Esophagus muscularis mucosa (tissue), 4 donors: ENCODE measurements at places on chromosomes 1 and 21.

DNA sequence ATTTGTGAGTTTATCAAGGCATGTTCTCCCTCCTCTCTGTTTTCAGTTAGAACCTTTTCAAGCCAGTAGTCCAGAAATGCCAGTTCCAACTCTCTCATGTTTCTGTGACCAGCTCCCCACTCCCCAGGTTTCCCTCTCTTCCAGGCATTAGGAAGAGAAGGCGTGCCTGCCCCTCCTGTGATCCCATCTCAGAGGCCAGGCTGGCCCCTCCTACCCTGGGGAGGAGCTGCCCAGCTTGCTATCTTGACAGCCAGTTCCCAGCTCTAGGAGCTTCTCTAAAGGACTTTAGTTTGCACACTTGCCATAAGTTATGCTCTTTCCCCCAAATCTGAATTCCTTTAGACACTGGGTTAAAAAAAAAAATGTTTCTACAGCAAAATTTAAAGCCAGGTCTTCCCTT lies 8.9 kb downstream of the HYI start:
- DNase-seq = no peak

GRCh38 chr1:183114441-183114840 lies 71.6 kb upstream of the LAMC2 start:
- no peak for DNase-seq

- DNase-seq = no peak
Measured at GRCh38 chr1:32767156-32767555, 50.0 kb downstream of the YARS1 start.

DNA sequence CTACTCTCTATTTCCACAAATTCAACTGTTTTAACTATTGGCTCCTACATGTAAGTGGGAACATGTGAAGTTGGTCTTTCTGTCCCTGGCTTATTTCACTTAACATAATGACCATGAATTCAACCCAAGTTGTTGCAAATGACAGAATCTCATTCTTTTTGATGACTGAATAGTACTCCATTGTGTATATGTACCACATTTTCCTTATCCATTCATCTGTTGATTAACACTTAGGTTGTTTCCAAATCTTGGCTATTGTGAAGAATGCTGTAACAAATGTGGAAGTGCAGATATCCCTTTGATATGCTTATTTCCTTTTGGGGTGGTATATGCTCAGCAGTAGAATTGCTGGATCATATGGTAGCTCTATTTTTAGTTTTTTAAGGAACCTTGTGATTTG lies 33.0 kb downstream of the GBP6 start:
- DNase-seq = no peak
